ENCODE measurements at places on chromosomes 16 and 17.
A peak's percentile ranks its signal among the peaks of the same experiment; 100 is the strongest.

- DNase-seq: no peak
These were observed 251.6 kb upstream of the FOXF1 start for GRCh38 chr16:86258713-86259112.

- no peak for DNase-seq
These were observed 102.6 kb downstream of the AATF start for GRCh38 chr17:37051381-37051780.

- DNase-seq: no peak
These were observed 834 bp upstream of the TXNDC11 start for GRCh38 chr16:11743308-11744074.

GRCh38 chr16:69848637-69849545 lies 86.8 kb downstream of the WWP2 start:
- no peak for DNase-seq

- no peak for DNase-seq
These were observed 121.1 kb downstream of the CYLD start for GRCh38 chr16:50862818-50863643.

DNA sequence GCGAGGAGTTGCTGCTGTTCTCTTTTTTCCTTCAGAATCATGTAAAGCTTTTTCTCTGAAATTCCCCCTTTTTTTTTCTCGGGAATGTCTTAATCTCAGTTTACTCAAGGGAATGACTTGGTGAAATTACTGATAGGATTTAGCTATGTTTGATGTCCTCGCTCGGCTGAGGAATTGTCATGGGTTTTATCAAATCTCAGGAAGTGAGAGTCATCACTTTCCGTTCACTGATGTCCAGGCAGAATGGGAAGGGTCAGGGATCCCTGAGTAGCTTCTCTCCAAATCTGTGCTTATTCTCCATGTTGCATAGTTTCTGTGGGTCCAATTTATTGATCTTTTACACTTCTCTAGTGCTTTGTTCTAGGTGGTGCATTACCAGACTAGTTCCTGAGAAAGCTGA lies 6.3 kb downstream of the IGSF6 start:
- DNase-seq: no peak

- DNase-seq: peak; percentile 19
These were observed 54.3 kb downstream of the KPNA2 start for GRCh38 chr17:68089881-68090280.

All from substantia nigra (tissue), 51 donors.